ENCODE measurements at places on chromosomes 1 and 21.

DNA sequence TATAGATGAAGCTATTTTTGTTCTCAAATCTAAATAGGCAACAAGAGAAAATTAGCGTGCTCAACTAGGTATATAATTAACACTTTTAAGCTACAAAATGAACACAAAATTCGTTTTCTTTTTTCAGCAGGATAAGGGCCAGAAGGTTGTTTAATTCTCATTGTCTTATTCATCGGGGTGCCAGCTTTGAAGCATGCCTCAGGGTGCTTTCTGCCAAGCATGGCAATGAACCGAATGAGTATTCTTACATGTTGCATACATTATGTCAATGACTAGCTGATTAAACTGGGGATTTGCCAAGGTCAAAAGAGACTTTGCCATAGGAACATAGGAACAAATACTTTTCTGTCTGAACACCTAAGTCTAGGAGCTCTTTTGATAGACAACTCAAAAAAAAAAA, 102.0 kb upstream of the MAP1LC3C start:
- H3K27me3 ChIP-seq = no peaks in the 10 kb centered on the region
- no peak overlapping the region for H3K4me3 ChIP-seq
- H3K4me1 ChIP-seq = no peaks in the 10 kb centered on the region
- H3K36me3 ChIP-seq = no peaks in the 10 kb centered on the region

- no peaks in the 10 kb centered on the region for H3K27me3 ChIP-seq
- H3K4me3 ChIP-seq = no peak overlapping the region
- H3K36me3 ChIP-seq = no peaks in the 10 kb centered on the region
- peak; percentile 49 for DNase-seq
- peak overlapping the region; percentile 11 for H3K27ac ChIP-seq
These were observed 33.0 kb downstream of the LAMC2 start for GRCh38 chr1:183218971-183219615.

- no peaks in the 10 kb centered on the region for H3K36me3 ChIP-seq
- no peak overlapping the region for H3K4me3 ChIP-seq
- no peak overlapping the region for H3K27ac ChIP-seq
- H3K27me3 ChIP-seq = no peaks in the 10 kb centered on the region
- no peaks in the 10 kb centered on the region for H3K4me1 ChIP-seq
These were observed 249.2 kb upstream of the TPTE start for GRCh38 chr21:10272216-10272615.

GRCh38 chr1:87213135-87213515, 115.6 kb upstream of the LMO4 start:
- no peak overlapping the region for H3K27ac ChIP-seq
- H3K27me3 ChIP-seq = no peaks in the 10 kb centered on the region
- H3K4me3 ChIP-seq = no peak overlapping the region
- no peaks in the 10 kb centered on the region for H3K36me3 ChIP-seq
- no peak for DNase-seq

- H3K4me1 ChIP-seq = peaks cover 28% of the 10 kb centered on the region
- no peak overlapping the region for H3K27ac ChIP-seq
- no peak overlapping the region for H3K4me3 ChIP-seq
- DNase-seq = peak; percentile 32
- no peaks in the 10 kb centered on the region for H3K27me3 ChIP-seq
These were observed 142.6 kb downstream of the AJAP1 start for GRCh38 chr1:4797016-4797410.

- H3K27ac ChIP-seq = no peak overlapping the region
- no peaks in the 10 kb centered on the region for H3K36me3 ChIP-seq
- H3K4me1 ChIP-seq = no peaks in the 10 kb centered on the region
These were observed 10.0 kb upstream of the OTUD3 start for GRCh38 chr1:19872190-19872589.

DNA sequence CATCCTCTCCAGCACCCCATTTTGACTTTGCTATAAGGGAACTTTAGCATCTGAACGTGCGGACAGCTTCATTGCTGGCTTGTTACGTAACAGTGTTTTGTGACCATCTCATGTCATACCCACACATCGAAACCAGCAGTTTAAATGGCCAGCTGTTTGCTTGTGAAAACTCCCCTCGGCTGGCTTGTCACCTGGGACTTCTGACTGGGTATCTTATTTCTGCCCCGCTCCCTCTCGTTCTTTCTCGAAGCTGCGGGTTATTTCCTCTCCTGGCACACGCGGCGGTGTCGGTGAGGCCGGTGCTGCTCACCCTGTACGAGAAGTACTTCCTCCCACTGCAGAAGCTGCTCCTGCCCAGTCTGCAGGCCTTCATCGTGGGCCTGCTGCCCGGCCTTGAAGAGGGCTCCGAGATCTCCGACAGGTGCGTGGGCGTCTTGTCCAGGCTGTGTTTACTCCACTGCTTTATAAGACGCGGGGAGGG, 43.5 kb downstream of the DOP1B start:
- H3K27me3 ChIP-seq = no peaks in the 10 kb centered on the region
- no peaks in the 10 kb centered on the region for H3K36me3 ChIP-seq
- DNase-seq = no peak
- H3K4me3 ChIP-seq = no peak overlapping the region
- H3K4me1 ChIP-seq = no peaks in the 10 kb centered on the region

- H3K36me3 ChIP-seq = no peaks in the 10 kb centered on the region
- no peak for DNase-seq
- H3K27ac ChIP-seq = peak overlapping the region; percentile 88
- H3K4me1 ChIP-seq = peaks cover 36% of the 10 kb centered on the region
- H3K4me3 ChIP-seq = no peak overlapping the region
These were observed 12.7 kb upstream of the PRELP start for GRCh38 chr1:203462878-203463277.

DNA sequence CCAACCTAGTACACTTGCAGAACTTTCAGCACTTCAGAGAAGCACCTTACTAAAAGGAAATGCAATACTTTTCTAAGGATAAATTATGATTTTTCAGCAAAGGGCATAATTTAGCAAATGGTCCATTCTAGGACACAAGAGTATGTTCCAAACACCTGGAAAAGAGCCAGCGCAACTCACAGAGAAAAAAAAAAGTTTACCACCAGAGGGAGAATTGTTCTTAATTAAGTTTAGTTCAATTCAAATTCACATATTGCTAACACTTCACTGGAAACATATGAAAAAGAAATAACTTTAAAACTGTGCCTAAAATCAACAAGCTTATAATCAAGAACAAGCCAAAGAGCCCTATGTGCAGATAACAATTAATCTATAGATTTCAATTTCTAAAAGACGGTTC, 338.1 kb downstream of the SEC16B start:
- H3K4me1 ChIP-seq = no peaks in the 10 kb centered on the region
- H3K27me3 ChIP-seq = no peaks in the 10 kb centered on the region
- no peaks in the 10 kb centered on the region for H3K36me3 ChIP-seq
- H3K27ac ChIP-seq = no peak overlapping the region

- H3K4me3 ChIP-seq = no peak overlapping the region
- no peak for DNase-seq
- no peak overlapping the region for H3K27ac ChIP-seq
- no peaks in the 10 kb centered on the region for H3K4me1 ChIP-seq
- H3K36me3 ChIP-seq = no peaks in the 10 kb centered on the region
These were observed 219.5 kb downstream of the PTPRU start for GRCh38 chr1:29455781-29456180.

DNA sequence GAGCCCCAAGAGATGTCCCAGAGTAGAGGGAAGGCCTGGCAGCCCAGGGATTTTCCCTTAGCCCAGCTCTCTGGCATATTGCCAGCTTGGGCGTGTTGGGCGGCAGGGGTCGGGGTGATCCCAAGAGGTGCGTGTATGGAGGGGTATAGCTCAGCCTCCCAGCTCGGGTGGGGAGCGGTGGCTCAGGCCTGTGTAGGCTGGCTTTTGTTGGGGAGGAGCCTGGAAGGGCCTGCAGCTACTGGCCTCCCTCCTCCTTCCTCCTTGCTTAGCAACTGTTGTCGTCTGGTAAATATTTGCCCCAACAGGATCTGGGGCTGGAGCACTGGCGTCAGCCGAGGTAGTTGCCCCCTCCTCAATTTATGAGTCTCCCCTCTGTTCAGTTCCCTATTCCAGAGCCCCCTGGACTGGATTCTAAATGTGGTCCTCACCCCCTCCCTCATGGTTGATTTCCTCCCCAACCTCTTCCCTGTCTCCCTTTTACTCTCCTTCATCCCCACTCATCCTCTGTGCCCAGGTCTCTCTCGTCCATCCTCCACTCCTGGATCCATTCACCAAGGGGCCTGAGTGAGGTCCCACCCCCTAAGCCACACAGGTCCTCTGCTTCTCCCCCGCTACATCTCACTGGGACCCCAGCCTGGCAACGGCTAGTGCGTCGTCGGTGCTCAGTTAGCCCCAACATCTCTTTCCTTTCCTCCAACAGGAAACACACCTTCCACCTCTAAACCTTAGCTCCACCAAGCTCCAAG, 10.3 kb upstream of the LMNA start:
- peak; percentile 84 for DNase-seq
- no peaks in the 10 kb centered on the region for H3K36me3 ChIP-seq
- H3K4me1 ChIP-seq = peaks cover 41% of the 10 kb centered on the region
- H3K27me3 ChIP-seq = no peaks in the 10 kb centered on the region
- H3K27ac ChIP-seq = peak overlapping the region; percentile 90

DNA sequence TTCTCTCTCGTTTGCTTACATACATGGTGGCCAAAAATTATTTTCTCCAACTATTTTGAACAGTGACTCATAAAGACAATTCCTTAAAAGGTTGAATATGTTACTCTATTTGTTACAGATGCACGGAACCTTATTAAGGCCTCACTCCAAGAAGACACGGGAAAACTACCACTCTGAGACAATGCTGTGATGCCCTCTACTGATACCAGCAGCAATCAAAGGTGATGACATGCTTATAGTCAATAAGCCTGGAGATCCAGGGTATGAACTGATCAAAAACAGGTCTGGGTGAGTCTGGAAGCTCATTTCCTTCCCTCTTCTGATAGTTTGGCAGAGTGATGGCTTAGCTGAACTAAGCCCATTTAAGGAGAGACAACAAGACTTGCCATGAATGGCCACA, 563.0 kb downstream of the LRRIQ3 start:
- no peaks in the 10 kb centered on the region for H3K36me3 ChIP-seq
- H3K4me1 ChIP-seq = no peaks in the 10 kb centered on the region
- H3K27me3 ChIP-seq = no peaks in the 10 kb centered on the region
- no peak overlapping the region for H3K4me3 ChIP-seq
- DNase-seq = no peak

- H3K27ac ChIP-seq = no peak overlapping the region
- H3K36me3 ChIP-seq = no peaks in the 10 kb centered on the region
- DNase-seq = no peak
- H3K4me1 ChIP-seq = no peaks in the 10 kb centered on the region
- no peak overlapping the region for H3K4me3 ChIP-seq
- no peaks in the 10 kb centered on the region for H3K27me3 ChIP-seq
These were observed 20.8 kb upstream of the RGS2 start for GRCh38 chr1:192787914-192788585.

DNA sequence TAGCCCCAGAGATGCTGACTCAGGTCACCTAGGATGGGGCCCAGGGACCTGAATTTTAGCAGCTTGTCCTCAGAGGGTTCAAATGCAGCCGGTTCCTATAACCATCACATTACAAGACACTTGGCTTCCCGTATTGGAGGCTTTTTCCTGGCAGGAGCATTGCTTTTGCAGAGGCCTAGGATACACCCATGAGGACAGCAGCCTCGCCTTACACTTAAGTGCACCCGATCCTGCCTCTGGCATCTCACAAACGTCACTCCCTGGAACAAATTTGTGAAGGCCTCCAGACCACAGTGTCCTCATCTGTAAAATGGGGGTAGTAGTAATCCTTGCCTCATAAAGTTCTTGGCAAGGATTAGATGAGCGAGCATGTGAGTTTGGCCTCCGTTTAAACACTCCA, 130.0 kb downstream of the KAZN start:
- no peaks in the 10 kb centered on the region for H3K27me3 ChIP-seq
- H3K4me1 ChIP-seq = no peaks in the 10 kb centered on the region
- H3K27ac ChIP-seq = no peak overlapping the region
- no peaks in the 10 kb centered on the region for H3K36me3 ChIP-seq
- H3K4me3 ChIP-seq = no peak overlapping the region

- H3K27me3 ChIP-seq = no peaks in the 10 kb centered on the region
- no peak for DNase-seq
- H3K27ac ChIP-seq = no peak overlapping the region
These were observed 62.7 kb upstream of the BCL10 start for GRCh38 chr1:85339089-85339488.

DNA sequence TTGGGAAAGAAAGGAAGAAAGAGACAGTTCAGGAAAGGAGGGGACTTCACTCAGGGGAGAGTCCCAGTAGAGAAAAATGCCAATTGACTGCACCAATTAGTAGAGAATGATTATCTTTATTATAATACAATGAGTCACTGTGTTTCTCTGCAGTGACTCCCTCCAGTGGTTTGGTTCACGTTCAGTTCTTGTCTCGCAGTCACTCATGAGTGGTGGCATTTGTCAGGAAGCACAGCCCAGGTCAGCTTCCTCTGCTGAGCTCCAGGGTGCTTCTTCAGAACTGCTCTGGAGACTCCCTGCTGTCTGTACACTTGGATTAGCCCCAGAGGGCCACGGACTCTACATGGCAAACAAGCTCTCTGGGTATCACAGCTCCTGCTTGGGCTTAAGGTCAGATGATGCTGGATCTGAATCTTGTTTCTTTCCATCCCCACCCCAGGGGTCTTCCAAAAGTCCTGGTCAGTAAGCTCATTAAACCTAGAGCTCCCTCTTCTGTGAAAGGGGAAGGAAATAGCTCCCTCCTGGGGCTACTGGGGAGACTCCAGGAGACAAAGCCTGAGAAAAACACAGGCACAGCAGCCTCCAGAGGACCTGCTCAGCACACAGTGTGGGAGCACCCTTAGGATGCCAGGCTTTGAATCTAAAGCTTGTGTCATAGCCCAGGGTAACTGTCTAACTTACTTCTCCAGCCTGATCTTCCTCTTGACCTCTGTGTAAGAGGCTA, 619.0 kb downstream of the AJAP1 start:
- no peak overlapping the region for H3K4me3 ChIP-seq
- DNase-seq = no peak
- H3K4me1 ChIP-seq = no peaks in the 10 kb centered on the region
- no peaks in the 10 kb centered on the region for H3K27me3 ChIP-seq
- no peak overlapping the region for H3K27ac ChIP-seq

GRCh38 chr1:245717611-245718010, 562.8 kb downstream of the KIF26B start:
- no peak for DNase-seq
- H3K36me3 ChIP-seq = no peaks in the 10 kb centered on the region
- H3K27me3 ChIP-seq = no peaks in the 10 kb centered on the region
- no peak overlapping the region for H3K4me3 ChIP-seq
- H3K4me1 ChIP-seq = no peaks in the 10 kb centered on the region

GRCh38 chr1:77538956-77539518, 143.4 kb downstream of the ZZZ3 start:
- no peaks in the 10 kb centered on the region for H3K4me1 ChIP-seq
- no peak overlapping the region for H3K4me3 ChIP-seq
- no peak for DNase-seq
- no peaks in the 10 kb centered on the region for H3K27me3 ChIP-seq
- no peak overlapping the region for H3K27ac ChIP-seq
